CD4-positive, alpha-beta memory T cell (primary cell): ENCODE measurements at places on chromosomes 11 and 22.

- no peak for DNase-seq
Observed at GRCh38 chr11:44767421-44767820, 40.7 kb downstream of the TSPAN18 start.

GRCh38 chr11:120722524-120722923 lies 211.0 kb downstream of the GRIK4 start:
- no peak for DNase-seq

GRCh38 chr11:108774037-108774730 lies 109.3 kb downstream of the DDX10 start:
- no peak for DNase-seq

- DNase-seq, result no peak
Observed at GRCh38 chr22:41870786-41871185, 37.9 kb downstream of the SREBF2 start.

DNA sequence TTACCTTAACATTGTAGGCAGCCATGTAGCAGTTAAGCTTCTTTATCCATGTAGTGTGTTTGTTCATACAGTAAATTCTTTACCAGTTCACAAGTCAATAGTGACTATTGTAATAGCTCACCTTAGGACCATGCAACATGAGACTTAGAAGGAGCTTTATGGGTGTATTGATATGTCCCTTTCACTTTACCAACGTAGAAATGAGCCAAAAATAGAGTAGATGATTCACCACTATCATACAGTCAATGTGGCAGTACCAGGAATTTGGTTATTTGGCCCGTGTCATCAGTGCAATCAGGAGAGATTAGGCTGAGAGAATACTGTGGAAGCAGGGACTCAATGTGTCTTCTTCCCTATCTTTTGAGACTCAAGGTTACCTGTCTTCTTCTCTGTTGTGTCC lies 4.7 kb downstream of the ZDHHC13 start:
- DNase-seq, result no peak
